ENCODE measurements at places on chromosomes 4 and X. TPM values are rescaled to one million over a fixed set of nuclear protein-coding genes. Genes with fewer than 3 reads are reported as not detected.

Gene HS6ST2
- total RNA-seq, result 0.22 TPM

Gene L1CAM
- total RNA-seq, result 18.2 TPM

Gene BBS12
- total RNA-seq, result 3.3 TPM

Gene FGF5
- 2.8 TPM for total RNA-seq

Gene FHDC1
- under 0.01 TPM for total RNA-seq

Gene PRKG2
- total RNA-seq, result 0.72 TPM

Gene GAGE12E
- not detected for total RNA-seq

Measured in placental pericyte (primary cell).